Left cardiac atrium (tissue), 4 donors: ENCODE measurements at places on chromosomes 13 and 19. TPM values are rescaled to one million over a fixed set of nuclear protein-coding genes. Genes with fewer than 3 reads are reported as not detected.

- DNase-seq = no peak
These were observed at the start of gene ERVV-1 for GRCh38 chr19:53013621-53014020. ERVV-1 (plus strand) TSS chr19:53013921; CDS start chr19:53014091, 170 bp downstream.

DNA sequence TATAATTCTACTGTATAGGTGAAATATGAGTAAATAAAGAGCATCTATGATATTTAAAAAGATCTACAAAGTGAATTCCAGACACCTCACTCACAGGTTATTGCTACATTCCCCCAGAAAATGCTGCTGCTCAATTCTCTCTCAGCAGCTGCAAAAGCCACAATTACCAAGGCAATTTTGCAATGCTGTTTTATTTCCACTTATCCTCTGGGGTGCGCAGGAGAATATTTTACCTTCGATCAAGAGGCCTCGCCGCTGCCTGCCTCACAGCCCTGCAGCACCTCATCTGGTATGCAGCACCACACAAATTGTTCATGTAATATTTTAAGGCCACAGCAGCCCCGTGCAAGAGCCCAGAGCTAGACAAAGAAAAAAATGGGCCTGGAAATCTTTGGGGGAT is 333.2 kb downstream of the DNAJC15 start:
- no peak for DNase-seq

Gene URAD
- total RNA-seq = not detected

- no peak for DNase-seq
These were observed 1066.6 kb upstream of the SLC10A2 start for GRCh38 chr13:104132849-104133248.

GRCh38 chr13:95516021-95516420 is 36.5 kb upstream of the CLDN10 start:
- DNase-seq = no peak

GRCh38 chr19:1744133-1744665 is 9.1 kb upstream of the ONECUT3 start:
- no peak for DNase-seq

GRCh38 chr19:9011875-9012274 is 1.7 kb upstream of the MUC16 start:
- no peak for DNase-seq

DNA sequence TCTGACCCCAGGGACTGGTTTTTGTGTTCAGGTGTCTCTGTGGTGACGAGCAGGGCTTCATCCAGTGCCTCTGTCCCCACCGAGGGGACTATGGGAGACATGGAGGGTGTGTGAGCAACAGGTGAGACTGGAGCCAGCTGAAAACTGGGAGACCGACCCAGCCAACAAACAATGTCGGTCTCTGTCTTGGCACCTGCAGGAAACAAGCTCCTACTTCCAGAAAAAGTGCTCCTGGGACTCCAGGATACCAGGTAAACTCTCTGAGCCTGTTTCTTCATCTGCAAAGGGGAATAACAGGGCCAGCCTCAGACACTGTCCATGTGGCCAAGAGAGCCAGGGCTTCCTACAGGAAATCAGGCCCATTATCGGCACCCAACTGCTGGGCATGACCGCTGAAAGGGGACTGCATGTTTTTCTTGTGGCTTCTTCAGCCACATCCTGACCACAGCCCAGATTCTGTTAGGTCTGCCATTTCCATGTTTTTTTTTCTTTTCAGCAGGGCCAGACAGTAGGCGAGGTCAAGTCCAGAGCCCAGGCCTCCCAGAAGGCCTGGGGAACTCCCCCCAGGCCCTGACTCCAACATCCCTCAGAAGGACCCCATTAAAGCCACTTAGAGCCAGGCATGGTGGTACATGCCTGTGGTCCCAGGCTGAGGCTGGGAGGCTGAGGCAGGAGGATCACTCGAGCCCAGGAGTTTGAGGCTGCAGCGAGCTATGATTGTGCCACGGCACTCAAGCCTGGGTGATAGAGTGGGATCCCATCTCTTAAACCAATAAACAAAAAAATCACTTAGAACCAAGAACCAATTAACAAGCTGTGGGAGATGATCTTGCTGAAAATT is 836 bp upstream of the BST2 start:
- no peak for DNase-seq

Gene CEACAM7
- not detected for total RNA-seq

Gene ZNF284
- total RNA-seq = 1.9 TPM

DNA sequence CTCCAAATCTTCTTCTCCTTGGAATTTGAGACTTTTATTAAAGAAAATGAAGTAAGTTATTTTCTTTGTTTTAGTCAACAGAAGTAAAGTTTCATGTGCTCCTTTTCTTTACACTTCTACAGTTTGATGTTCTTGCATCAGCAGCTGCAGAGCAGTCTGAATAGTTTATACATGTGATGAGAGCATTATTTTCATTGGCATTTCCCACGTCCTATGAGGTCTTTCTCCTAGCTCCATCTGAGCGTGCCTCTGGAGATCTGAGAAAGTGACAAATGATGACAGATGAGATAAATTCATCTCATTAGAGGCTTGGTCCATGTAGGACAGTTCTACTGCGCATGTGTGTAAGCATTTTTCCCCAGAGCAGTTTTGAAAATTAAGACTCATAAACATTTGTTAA is 1290.0 kb downstream of the UQCRFS1 start:
- DNase-seq = no peak

Gene RNF113B
- not detected for total RNA-seq

- no peak for DNase-seq
These were observed 96.7 kb downstream of the GJA3 start for GRCh38 chr13:20064128-20064527.

GRCh38 chr19:46756544-46756888 is 10.3 kb upstream of the STRN4 start:
- DNase-seq = peak; percentile 26

Gene IRGC
- not detected for total RNA-seq

DNA sequence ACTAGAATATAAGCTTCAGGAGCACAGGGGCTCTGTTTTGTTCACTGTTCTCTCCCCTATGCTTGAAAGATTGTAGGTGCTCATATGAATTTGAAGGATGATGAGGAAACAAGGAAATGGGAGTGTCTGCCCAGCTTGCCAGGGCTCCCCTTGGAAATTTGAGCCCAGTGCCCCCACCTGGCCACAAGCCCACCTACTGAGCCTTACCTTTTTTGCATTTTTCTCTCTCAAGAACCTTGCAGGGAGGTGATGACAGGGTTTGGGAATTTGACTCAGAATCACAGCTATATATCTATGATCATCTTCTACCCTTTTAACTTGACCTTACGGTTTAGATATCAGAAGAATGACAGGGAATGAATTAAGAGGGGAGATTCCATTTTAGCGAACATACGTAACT is 33.8 kb downstream of the SERP2 start:
- no peak for DNase-seq

DNA sequence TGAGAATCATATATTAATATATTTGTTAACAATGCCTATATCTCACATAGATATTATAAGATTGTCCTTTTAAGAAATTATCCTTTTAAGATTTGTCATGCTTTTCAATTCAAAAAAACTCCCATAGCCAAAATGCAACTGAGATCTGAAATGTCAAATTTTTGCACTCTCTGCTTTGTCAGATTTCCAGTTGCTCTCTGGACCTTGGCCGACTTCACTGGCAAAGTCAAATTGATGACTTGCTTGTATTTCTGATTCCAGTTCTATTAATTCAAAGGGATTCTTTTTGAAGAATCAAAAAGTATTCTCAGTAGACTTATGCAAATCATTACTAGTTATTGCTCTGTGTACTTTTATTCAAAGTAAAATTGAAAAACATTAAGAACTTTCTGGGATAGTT is 101.2 kb upstream of the SCEL start:
- no peak for DNase-seq

Gene FLT1
- total RNA-seq = 38.7 TPM

- peak; percentile 91 for DNase-seq
These were observed 53.6 kb downstream of the ZAR1L start for GRCh38 chr13:32261567-32261966.

DNA sequence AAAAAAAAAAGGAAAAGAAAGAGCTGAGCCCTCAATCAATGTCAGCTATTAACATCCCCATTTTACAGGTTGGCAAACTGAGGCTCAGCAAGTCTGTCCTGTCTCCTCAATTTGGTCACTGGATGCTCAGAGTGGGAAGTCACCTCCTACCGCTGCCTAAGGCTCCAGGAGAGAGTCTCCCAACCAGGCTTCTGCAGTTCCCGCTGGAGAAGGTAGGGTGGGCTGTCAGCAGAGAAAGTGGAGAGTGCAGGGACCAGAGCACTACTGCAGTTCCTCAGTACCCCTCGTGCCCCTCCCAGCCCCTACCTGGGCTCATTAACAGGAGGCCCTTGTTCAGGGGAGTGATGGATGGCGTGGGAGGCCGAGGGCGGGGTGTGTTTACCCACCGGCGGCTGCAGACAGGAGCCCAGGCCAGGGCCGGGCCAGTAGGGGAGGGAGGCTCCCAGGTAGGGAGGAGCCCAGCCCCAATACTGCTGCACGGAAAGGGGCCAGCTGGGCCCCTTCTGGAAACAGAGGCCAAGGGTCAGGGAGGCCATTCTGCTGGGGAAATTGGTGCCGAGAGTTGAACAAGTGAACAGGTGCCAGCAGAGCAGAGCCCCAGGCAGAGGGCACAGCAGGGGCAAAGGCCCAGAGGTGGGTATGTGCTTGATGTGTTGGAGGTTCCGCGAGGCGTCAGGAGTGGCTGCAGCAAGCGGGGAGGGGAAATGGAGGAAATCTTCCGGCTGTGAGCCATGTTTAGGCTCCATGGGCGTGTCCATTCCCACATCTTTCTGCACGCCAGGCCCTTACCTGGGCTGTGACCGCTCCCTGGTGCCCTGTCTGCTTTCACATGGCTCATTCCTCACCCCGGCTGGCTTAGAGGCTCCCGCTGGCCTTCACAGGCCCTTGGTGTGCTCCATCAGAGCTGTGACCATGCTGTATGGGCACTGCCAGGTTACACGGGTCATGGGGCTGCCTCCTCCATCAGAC is 7.6 kb upstream of the COMP start:
- no peak for DNase-seq

Gene MBD3L3
- total RNA-seq = not detected
